Renal pelvis (tissue), 12 donors: ENCODE measurements at places on chromosomes 7 and 10. TPM values are rescaled to one million over a fixed set of nuclear protein-coding genes. Genes with fewer than 3 reads are reported as not detected.
A peak's percentile ranks its signal among the peaks of the same experiment; 100 is the strongest.

NME8 gene
- polyA plus RNA-seq, result 0.53 TPM

TRIM50 gene
- polyA plus RNA-seq, result 0.33 TPM

DNA sequence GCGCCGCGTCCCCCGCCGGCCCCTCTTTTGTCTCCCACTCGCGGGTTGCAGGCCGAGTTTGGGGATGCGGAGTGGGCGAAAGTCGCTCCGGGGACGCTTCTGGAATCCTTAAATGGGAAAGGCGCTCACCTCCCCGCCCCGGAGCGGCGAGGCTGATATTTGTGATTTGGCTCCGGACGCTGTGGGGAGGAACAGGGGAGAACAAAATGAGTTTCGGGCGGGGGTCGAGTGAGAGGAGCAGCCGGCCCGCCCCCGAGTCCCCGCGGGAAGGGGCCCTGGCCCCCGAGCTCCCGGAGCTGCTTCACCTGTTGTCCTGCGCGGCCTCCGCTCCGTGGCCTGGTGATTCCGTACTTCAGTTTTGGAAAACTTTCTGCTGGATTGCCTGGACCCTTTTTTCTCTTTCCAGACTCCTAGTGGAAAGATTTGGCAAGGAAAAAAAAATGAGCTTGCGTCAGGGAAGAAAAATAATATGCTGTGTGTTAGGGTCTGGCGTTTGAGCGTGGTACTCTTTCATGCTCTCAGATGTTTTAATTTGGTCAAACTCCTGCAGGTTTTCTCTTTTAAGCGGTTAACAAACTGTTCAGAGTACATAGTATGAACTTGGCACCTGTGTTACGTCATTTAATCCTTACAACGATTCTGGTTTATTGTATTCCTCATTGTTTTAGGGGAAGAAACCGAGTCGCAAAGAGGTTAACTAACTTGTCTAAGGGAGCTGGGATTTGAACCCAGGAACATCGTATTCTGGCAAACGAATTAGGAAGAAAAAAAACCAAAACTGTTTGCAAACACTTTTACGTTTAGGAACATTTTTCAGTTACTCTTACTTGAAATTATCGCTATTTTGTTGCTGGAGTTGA, 924 bp downstream of the BMPR1A start:
- DNase-seq, result peak; percentile 79

CRYGN gene
- polyA plus RNA-seq, result 2.5 TPM

GRCh38 chr7:1062296-1063294, 18.2 kb downstream of the GPR146 start:
- no peak for DNase-seq

DNA sequence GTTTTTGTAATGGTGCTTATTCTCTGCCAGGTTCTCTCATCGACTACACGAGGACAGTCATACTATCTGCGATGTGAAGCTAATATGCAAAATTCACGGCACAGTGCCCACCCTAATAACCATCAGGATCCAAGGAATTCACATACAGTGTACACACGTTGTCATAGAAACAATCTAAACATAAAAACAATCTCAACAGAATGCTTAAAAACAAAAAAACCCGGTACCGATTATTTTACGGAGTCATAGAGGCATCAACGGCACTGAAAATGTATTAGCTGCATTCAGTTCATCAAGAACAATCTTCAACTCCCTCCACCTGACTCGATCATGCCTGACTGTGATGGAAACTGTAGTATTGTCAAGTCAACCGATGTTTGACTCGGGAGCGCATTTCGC, 628 bp downstream of the MRPS33 start:
- peak; percentile 62 for DNase-seq

NANOS1 gene
- 4.4 TPM for polyA plus RNA-seq

DNA sequence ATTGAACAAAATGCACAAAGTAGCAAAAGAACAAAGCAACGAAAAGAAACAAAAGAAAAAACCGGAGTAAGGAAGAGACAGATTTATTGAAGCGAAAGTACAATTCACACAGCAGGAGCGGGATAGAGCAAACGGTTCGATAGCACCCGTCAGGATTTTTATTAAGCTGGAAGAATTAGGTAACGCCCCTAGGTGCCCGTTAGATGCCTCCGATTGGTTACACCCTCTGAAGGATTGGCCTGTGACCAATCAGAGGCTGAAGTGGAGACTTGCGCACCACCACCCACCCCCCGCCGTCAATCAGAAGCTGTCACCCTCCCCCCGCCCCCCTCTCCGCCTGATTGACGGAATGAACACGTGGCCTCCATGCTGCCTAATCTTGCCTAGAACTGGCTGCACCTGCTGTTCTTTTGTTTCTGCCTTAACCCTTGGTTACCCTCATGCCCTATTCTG, 16.8 kb downstream of the OCM2 start:
- no peak for DNase-seq

DNA sequence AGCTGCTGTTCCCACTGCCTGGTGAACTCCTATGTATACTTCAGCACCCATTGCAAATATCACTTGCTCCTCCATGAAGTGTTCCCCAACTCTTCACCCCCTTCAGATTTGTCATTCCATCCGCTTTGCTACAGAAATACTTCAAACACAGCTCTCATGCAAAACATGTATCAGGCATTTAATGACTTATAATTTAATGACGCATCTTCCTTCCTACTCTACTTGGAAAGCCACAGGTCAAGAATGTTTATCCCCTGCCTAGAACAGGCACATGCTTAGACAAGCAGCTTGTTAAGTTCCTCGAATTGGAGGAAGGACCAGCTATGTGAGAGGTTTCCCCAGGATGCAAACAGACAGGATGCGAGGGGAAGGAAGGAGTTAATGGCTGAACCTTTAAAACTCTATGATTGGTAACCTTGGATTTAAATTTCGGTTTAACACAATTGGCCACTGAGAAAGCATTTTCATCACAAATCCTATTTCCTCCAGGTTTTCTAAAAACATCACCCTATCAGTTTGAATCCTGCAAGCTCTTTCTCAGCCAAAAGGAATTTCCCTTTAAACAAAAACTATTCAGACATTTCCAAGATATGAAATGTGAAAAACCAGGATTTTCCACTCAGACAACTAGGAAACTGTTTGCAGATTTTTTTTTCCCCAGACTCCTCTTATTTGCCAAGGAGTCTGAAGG, 11.5 kb downstream of the CREB3L2 start:
- no peak for DNase-seq

DNA sequence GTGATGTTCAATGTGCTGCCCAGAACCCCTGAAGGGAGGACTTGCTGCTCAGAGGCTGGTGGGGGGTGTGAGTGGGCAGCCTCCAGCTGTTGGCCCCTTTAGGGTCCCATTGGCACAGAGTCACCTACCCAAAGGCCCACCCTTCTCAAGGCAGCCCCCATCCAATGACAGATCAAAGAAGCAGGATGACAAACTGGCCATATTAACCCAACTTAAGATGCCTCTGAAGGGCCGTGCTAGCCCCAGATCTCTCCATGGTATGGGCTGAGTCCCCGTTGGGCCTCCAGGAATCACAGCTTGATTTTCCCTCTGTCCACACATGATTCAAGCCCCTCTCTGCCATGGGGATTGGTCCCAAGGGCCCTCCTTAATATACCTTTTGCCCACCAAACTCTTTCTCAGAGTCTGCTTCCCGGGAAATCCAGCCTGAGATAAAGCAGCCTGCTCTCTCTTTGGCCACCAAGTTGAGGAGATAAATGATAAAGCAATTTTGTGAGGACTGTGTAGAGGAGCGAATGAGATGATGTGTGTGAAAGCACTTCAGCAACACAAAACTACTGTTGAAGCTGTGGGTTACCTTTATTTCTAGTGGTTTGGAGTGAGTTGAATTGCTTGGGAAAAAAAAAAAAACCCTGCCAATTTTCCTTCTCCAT, 38.2 kb upstream of the C10orf71 start:
- no peak for DNase-seq

DNA sequence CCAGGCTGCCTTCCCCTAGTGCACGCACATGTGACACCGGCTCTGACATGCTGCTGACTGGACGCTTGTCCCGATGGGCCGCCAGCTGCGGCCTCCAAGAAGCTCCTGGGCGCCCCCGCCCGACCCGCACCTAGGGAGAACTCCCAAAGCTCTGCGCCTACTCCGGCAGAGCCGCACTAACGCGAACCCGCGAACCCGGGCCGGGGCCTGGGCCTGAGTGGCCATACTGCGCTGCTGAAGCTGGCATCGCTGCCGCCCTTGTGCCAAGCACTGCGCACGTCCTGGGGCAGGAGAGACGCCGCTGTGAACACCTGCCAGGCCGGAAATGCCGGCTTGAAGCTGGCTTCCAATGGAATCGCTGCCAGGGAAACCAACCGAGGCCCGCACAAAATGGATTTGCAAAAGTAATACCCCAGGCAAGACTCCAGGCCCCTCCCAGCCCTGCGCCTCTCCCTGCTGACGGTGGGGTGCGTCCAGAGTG, 85.1 kb downstream of the WASHC2A start:
- peak; percentile 4 for DNase-seq

DNA sequence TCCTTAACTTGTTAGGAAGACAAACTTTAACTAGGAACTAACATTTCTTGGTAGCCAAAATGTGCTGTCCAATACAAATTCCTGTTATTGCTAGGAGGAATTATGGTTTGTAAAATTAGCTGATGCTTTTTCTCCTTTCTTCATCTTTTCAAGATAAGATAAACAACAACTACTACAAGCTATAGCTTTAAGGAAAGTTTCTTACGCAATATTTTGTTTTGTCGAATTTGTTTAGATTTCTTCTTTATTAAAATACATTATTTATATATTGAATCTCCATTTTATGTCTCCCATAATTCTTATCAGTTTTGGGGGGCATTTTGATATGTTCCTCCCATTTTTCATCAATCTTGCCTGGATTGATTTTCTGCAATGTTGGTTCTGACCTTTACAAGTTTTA, 277.5 kb downstream of the SUGCT start:
- DNase-seq, result no peak

GRCh38 chr10:72008096-72008981, 44.1 kb downstream of the CHST3 start:
- DNase-seq, result no peak

DNA sequence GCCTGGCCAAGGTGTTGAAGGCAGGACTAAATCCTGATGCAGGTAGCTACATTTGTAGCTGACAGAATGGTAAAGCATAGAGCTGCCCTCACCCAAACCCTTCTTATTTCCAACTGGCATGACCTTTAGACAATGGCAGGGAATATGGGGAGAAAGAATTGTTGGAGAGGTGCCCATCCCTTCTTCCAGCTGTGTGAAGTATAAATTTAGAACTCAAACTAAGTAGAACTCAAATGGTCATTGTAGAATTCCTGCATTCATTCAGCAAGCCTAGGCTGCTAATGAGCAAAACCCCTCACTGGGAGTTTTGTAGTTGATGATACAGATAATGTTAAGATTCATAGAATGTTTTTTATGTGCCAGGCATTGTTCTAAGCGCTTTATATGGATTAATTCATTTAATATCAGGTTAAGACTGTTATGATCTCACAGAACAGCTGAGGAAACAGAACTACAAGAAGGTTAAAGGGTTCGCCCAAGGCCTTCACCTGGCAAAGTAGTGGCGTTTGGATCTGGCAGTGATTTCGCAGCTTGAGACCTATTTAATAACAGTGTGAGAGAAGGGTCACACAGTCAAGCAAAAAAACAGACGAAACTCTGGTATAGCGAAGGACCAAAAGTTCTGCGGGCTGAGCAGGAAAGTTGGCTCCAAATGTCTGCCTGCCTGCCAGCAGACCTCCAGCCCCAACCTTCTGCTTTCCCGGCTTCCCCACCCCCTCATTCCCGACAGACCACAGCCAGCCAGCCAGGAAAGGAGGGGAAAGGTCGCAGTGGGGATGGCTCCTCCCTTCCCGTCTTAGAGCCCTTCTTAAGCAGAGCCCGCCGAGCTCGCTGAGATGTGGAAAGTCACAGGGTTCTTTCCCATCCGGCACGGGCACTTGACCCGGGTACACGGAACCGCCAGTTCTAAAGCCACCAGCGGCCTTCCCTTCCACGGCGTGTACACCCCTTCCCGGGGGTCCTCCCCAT, 1.6 kb upstream of the HILPDA start:
- peak; percentile 88 for DNase-seq

DNA sequence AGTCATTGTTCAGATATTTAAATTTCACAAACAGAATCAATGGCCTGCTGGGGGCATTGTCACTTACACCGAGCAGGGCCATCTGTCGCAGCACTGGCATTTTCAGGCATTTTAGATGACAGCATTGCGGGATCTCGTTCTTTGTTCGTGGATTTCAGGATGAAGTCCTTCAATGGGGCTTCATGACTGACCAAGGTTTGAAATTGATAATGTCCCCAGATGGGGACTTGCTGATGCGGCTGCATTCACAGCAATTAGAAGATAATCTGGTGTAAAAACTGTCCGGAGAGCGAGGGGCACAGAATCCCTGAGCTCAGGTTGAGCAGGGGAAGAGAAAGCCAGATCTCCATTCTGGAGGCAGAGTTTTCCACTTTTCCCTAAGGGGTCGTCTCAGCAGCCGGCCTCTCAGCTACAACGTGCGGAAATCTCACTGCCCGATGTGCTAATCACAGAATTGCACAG, 1.9 kb upstream of the C7orf33 start:
- no peak for DNase-seq

DGKB gene
- polyA plus RNA-seq, result 2.3 TPM
